CD4-positive, alpha-beta T cell treated with Interleukin-6 at 100 ng/mL for 8 hours (primary cell): ENCODE measurements at places on chromosomes 6 and 20.

DNA sequence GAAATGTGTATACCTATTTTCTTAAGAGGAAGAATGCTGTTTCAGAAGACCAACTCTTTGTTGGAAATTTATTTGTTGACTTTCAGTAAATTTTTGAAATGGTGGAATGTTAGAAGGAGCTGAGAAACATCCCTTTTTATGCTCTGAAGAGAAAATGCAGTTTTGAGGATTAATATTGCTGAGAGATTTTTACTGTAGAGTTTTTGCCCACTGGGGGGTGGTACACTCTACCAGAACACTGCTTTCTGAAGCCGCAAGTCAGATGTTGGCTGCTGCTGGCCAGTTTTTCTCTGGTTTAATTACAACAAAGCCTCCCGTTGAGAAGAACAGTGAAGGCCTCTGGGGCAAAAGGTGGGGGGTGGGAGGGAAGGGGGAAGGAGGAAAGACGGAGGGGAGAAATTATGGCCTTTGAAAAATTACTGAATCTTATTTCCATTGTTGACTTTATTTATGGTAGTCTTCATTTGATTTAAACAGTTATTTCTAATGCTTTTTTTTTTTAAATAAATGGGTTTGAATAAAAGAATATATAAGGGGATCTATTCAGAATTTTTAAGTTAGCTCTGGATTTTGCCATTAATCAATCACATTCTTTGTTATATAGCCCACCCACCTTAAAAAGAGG is 3.0 kb downstream of the FLRT3 start:
- no peak for DNase-seq

DNA sequence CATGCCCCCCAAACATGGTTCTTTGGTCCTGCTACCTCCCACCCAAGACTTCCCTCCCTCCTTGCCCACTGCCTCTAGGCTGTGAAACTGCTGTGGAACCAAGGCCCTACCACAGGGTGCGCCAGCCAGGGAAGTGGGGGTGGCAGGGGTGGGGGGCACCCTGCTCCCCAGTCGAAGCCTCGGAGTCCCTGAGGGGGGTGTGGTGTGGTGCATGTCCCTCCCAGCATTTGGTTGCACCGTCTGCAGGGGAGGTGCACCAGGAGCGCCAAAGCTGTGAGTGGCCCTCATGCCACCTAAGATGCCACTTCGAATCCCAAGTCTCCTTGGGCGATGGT is 1.8 kb downstream of the RGS19 start:
- DNase-seq, result no peak

GRCh38 chr6:101429270-101429669 is 35.8 kb downstream of the GRIK2 start:
- no peak for DNase-seq

GRCh38 chr20:32165836-32166545 is 41.6 kb downstream of the PLAGL2 start:
- no peak for DNase-seq

DNA sequence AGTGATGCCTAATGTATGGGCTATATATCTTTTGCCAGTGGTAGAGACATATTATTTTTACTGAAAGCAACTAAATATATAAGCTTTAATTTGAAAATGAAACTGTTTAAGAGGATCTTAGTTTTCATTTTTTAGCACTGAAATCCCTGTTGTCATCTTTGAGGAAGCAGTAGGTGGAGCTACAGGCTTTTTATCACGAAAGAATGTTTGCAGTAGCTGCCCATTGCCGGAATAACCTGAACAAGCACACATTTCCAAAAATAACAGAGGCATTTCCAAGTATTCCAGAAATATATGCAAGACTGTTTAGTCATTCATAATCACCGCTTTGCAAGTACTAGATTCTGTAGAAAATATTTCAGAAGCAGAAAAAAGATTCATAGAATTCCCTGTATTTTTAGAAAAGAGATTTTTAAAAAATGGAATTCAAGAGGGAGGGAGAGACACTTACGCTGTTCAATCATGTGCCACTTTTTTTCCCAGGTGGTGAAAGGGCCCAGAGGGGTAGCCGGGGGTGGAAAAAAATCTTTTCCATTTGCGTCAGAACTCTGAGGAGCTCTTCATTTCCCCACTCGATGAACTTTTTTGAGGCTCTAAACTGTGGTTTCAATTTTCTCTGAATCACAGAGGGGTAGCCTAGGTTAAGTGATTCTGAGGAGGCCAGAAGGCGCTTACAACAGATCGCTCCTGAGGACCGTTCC is 142.5 kb upstream of the FERMT1 start:
- no peak for DNase-seq

DNA sequence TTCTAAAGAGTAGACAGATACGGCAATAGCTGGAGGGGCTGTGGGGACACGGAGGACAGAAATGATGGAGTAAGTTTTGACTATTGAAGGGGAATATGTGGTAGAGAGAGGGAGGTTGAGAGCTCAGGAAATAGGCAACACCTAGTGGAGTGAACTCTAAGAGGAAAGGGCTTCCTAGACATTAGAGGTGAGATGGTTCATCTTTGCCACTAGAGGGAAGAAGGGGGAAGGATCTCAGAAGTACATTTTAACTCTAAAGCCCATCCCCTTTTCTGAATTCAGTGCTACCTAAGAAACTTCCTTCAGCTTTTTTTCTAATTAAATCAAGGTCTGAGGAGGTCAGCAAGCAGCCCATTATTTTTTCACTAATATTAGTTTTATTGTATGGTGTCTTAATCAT is 689.4 kb upstream of the MAP3K7 start:
- no peak for DNase-seq

- no peak for DNase-seq
Observed at GRCh38 chr20:63150391-63150898, 65.5 kb downstream of the YTHDF1 start.

DNA sequence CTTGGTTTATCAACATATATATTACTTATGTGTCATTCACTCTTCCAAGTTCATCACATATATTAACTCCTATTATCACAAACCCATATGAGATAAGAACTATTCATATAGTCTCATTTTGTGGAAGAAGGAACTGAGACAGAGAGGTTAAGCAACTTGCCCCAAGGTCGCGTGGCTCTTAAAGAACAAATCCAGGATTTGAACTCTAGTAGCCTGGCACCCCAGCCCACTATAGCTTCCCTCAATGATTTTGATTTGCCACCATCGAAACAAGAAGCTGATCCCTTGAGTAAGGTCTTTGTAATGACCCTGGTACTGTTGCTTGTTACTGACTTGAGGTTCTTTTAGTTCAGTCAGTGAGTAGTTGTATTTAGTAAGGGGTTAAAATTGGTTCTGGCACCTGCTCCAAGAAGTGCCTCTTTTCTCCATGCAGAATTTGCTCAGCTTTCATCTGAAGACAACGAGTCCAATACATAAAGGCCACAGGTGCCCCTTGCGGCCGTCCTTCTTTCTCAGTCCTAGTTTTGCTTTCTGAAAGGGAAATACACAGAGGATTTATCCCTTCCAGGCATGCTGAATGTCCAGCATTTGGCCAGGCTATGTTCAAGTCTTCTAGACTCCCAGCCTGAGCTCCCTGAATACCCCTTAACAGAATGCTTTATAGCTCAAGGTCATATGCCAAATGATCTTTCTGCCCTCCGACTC is 253.0 kb downstream of the TBC1D7 start:
- no peak for DNase-seq

DNA sequence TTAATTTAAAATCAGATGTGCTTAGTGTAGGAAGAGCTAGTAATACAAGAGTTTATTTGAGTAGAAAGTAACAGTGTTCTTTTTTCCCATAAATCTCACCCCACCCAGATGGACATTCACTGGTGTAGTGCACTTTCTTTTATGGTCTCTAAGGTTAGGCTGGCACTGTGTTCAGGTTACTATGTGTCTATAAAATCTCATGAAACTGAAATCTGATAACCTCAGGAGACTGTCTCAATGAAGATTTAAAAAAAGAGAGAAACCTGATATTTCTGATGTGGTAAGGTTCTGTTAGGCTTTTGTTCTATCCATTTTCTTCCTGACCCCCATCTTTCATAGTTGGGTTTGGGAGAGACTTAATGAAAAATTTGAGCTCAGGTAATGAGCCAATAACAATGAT is 101.2 kb upstream of the CLVS2 start:
- no peak for DNase-seq

GRCh38 chr6:19714434-19715166 is 122.6 kb upstream of the ID4 start:
- no peak for DNase-seq
